H54 (cell line): ENCODE measurements at places on chromosomes 6 and 20.

DNA sequence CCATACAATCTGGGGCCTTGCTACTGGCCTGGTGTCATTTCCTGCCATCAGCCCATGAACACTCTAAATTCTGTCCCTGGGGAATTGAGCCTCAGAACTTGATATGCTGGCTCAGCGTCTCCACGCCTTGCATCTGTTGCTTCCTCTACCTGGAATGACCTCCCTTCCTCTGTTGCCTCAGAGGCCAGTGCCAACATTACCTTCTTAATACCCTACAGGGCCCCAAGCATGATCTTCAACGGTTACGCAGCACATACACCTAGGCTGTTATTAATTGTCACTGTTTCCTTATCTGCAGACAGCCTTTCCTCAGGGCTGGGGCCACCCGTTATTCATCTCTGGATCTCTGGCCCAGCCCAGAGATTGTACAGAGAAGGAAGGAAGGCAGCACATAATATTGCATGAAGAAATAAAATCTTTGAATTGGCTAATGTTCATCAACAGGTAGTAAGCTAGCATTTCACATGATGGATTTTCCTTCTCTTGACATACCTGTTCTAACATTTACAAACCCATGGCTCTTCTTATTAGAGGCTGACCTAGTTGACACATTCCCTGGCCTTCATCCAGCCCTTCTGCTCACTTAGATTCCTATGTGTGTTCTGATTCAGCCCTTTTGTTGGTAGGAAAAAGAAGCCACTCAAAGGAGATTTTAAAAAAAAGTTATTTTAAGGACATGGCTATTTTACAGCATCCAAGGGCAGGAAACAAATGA is 8.4 kb upstream of the RNF182 start:
- no peak for DNase-seq

DNA sequence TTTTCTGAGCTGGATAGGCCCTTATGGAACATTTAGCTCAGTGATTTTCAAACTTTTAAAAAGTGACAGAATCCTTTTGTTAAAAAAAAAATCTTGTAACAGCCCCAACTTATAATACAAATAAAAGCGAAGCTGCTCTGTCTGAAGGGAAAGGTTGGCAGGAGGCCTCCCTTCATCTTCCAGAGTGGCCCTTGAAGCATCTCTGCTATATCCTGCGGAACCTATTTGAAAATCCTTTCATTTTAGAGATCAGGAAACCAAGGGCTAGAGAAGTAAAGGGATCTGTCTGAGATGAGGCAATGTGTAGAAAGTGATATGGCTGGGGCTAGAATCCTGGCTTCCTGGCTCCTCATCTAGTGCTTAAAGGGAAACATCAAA is 107.8 kb downstream of the UBE3D start:
- no peak for DNase-seq

DNA sequence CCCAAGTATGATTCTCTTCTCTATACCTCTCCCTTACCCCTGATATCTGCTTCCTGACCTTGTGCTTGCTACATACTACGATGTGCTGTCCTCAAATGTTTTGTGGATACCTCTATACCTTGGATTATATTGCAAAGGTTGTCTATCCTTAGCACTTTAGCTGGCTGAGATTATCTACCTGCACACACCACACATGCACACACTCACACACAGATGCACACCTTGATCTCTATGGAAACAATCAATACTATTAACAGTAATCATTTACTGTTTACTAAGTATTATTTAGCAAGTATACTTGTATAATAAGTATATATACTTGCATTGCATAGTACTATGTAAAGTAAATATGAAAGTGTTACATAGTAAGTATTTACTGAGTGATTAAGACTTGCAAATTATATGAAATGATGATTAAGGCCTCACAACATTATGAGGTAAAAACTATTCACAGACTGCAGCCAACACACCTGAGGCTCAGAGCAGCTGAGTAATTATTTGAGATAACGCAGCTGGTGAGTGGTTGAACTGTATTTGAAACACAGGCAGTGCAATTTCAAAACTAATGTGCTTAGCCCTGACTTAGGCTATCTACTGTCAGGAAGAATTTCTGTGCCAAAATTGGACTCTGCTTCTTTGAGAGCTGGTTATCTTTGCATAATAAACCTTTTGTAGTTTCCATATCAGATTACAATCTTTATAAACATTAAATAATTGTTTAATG is 699.9 kb downstream of the FRK start:
- no peak for DNase-seq

DNA sequence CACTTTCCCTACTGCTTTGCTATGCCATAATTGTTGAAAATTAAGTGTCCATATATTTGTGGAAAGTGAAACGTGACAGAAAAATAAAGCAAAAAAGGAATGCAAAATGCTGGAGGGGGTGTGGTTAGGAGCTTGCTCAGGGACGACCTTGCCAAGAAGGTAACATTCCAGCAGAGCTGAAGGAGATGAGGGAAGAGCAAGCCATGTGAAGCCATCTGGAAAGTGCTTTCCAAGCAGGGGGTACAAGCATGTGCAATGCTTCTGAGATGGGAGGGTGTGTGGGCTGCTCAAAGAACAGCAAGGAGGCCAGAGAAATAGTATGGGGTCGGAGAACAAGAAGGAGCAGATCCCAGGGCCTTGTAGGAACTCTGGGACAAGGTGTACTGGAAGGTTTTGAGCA is 161.7 kb downstream of the ISM1 start:
- DNase-seq: no peak

DNA sequence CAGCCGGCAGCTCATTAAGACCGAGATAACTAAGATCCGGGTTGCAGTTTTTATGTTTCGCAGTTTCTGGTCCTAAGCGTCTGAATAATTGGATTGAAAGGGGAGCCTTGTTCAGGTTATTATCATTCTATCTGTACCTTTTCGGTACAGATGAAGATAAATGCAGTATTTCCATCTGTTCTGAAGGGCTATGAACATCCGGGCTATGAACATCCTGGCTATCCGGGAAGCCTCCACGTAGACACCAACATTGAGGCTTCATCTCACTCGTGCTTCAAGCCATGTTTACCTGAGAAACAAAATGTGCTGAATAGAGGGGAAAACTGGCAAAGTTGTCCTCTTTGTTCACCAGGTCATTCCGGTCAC is 399 bp upstream of the REPS1 start:
- DNase-seq: no peak

GRCh38 chr6:96014846-96015517 is 792 bp upstream of the FUT9 start:
- DNase-seq: no peak

GRCh38 chr6:16651871-16652270 is 109.4 kb downstream of the ATXN1 start:
- DNase-seq: no peak

GRCh38 chr6:25959890-25960536 is 2.6 kb upstream of the TRIM38 start:
- DNase-seq: no peak

- DNase-seq: peak; percentile 99
These were observed at the start of gene RRBP1 for GRCh38 chr20:17682103-17682888. Gene RRBP1, minus strand, starts transcription at chr20:17682242. Its CDS starts 21,735 bp downstream, at chr20:17660507.

- DNase-seq: no peak
These were observed 21.8 kb downstream of the POM121L2 start for GRCh38 chr6:27290065-27290849.
